ENCODE measurements at places on chromosomes 6 and 20.

DNA sequence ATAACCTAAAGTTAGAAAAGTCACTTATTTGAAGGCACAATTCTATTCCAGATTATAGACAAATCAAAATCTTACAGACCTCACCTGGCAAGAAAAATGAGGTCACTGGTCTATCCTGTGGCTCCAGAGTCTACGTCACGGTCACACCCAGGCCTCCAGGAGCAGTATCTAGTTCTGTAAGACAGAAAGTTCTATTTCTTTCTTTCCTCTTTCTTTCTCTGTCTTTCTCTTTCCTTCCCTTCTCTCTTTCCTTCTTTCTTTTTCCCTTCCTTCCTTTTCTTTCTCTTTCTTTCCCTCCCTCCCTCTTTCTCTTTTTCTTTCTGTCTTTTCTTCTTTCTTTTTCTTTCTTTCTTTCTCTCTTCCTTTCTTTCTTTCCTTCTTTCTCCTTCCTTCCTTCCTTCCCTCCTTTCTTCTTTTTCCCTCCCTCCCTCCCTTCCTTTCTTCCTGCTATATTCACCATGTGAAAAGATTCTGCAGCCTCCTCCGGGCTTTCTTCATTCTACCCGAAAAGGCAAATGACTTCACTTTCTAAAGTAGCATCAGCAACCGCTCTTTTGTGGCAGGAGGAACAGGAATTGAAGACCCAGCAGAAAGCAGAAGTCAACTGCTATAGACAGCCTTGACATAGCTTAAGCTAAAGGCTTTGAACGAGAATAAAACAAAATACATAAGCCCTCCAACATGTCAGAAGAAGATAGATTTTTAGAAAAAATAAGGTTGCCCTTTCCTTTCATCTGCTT, 83.9 kb upstream of the SIRPG start:
- DNase-seq: no peak

- no peak for DNase-seq
Observed at GRCh38 chr20:33609504-33609903, 52.6 kb upstream of the C20orf144 start.

- no peak for DNase-seq
Observed at GRCh38 chr6:97049253-97050011, 124.9 kb downstream of the KLHL32 start.

- DNase-seq: no peak
Observed at GRCh38 chr20:50200482-50201104, 10.0 kb downstream of the CEBPB start.

- no peak for DNase-seq
Observed at GRCh38 chr20:16828666-16829305, 80.6 kb downstream of the OTOR start.

GRCh38 chr6:48973491-48973890, 489.6 kb downstream of the MMUT start:
- DNase-seq: no peak

DNA sequence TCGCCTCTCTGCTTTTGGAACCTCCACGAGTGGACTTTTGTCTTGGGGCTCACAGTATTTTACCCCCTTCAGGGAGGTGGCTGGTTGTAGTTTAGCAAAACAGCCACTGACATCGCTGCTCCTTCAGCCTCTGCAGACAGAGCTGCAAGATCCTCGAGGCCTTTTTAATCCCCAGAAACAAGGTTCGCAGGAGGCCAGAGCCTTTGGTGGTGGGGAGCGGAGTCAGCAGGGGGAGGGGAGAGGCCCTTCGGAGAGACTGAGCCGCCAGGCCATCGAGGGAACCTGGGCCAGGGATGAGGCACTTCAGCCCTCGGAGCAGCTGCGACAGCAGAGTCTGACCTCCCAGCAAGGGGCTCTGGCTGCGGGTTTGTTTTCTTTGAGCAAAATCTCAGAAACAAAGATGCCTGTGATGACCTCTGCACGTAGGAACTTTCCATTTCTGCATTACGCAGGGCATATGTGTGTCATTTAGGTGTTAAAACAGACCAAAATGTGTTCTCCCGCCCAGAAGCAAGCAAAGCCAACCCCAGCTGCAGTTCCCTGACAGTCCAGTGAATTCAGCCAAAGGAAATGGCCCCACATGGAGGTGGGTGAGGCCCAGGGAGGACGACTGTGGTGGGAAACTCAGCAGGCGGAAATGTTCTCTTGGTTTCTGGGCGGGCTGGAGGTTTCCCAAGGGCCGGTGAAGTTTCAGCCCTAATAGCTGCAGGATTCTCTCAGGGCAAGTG, 171.2 kb upstream of the SULF2 start:
- no peak for DNase-seq

DNA sequence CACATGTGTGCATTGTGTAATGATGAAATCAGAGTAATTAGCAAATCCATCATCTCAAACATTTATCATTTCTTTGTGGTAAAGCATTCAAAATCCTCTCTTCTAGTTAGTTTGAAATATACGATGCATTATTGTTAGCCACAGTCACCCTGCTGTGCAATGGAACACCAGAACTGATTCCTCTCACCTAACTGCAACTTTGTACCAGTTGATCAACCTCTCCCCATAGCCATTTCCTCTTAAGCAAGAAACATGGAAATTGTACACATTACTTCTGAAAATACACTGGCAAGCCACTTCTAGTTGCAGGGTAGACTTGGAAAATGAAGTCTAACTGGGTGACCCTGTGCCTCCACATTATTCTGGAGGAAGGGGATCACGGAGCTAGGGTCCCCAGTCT, 58.1 kb upstream of the ESR1 start:
- no peak for DNase-seq
